ENCODE measurements at places on chromosomes 13 and 19.

DNA sequence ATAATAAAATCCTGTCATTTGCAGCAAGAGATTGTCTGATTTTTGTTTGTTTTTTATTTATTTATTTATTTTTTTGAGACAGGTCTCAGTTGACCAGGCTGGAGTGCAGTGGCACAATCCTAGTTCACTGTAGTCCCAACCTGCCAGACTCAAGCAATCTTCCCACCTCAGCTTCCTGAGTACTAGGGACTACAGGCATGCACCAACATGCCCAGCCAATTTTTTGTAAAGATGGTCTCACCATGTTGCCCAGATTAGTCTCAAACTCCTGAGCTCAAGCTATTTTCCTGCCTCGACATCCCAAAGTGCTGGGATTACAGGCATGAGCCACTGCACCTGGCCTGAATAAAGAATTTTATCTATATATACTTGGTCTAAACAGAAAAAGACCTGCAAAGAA is 17.6 kb downstream of the ZNF233 start:
- DNase-seq, result no peak

DNA sequence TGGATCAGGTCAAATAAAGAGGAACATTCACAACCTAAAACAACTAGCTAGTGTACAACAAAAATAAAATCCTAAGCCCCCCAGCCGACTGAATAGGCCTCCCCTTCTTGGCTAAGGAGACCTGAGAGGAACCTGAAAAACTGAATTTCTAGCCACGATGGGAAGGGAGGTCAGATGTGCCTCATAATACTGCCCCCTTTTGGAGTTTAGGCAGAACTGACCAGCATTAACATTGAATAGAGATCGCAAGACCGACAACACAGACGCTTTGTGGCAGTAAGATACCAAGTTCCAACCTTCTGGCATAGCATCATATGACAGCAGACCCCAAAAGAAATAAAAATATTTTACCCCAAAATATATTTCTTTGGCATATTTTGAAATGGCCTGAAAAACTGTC is 15.9 kb downstream of the CBY2 start:
- no peak for DNase-seq

- peak; percentile 77 for DNase-seq
Measured at GRCh38 chr19:47598407-47599349, 10.3 kb upstream of the BICRA start.

GRCh38 chr19:55252760-55253663 is 5.8 kb downstream of the PPP6R1 start:
- no peak for DNase-seq

GRCh38 chr13:87999240-87999700 is 328.1 kb downstream of the SLITRK5 start:
- DNase-seq, result no peak

GRCh38 chr19:6030214-6030507 is 52.2 kb upstream of the RANBP3 start:
- no peak for DNase-seq

GRCh38 chr13:89856512-89856911 is 1491.0 kb upstream of the MIR17HG start:
- DNase-seq, result no peak

GRCh38 chr19:32866564-32867265 is 2.9 kb downstream of the SLC7A9 start:
- no peak for DNase-seq

DNA sequence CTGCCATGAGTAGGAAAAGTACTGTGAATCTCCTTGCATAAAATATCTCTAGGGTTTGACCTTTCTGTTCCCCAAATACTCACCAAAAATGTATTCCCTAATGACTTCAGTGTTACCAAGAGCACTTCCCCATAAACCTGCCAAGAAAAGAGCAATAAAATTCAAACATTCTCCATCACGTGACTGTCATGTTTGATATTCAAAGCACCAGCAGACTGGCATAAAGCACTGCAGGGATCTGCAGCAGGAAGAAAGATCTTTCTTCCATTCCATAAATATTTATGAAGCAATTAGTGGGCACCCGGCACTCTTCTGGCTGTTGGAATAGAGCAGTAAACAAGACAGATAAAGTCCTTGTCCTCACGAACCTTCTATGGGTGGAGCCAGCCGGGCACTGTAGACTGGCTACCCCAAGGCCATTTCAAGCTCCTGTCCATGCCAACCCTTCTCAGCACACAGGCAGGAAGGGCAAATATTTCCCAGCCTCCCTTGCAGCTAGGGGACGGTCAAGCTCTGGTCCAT is 20.3 kb downstream of the PLA2G4C start:
- DNase-seq, result no peak

Measured in renal pelvis (tissue), 12 donors.